Stomach (tissue), 19 donors: ENCODE measurements at places on chromosomes 7 and 10. TPM values are rescaled to one million over a fixed set of nuclear protein-coding genes. Genes with fewer than 3 reads are reported as not detected.

DNA sequence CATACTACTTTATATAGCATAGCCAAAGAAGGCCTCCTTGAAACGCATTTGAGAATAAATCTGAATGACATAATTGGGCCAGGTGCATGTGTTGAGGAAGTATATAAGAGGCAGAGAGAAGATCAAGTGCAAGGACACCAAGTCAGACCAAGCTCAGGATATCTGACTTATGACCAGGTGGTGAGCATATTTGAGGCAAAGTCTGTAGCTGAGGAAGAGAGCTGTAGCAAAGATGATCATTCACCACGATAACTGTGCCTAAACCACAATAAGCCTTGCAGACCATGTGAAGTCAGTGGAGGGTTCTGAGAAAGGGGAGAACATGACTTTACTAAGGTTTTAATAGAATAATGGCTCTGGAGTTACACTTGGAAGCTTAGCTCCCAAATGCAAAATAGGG is 292.3 kb downstream of the SORCS1 start:
- no peak for DNase-seq

- DNase-seq: no peak
Measured at GRCh38 chr10:110413049-110413783, 84.5 kb upstream of the DUSP5 start.

GRCh38 chr7:12737373-12737772 is 49.9 kb downstream of the ARL4A start:
- DNase-seq: no peak

GRCh38 chr7:111413739-111414138 is 148.6 kb downstream of the IMMP2L start:
- DNase-seq: peak; percentile 9

- DNase-seq: no peak
Measured at GRCh38 chr7:155084969-155085368, 14.8 kb downstream of the HTR5A start.

DNA sequence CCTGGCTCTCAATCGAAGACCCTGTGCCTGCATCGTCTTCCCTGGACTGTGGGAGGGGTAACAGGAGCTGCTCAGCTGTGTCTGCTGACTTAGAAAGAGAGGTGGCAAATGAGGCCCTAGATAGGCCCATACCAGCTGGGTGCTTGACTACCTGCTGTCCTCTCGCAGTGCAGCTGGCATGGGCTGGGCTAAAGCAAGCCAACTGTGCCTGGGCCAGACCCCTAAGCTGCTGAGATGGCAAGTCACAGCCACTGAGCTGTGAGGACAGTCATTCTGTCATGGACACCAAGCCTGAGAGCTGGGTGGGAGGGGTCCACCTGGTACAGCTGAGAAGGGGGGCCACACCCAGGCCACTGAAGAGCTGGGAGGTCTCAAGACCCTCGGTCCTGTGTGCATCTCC is 45.8 kb upstream of the AQP1 start:
- no peak for DNase-seq

DNA sequence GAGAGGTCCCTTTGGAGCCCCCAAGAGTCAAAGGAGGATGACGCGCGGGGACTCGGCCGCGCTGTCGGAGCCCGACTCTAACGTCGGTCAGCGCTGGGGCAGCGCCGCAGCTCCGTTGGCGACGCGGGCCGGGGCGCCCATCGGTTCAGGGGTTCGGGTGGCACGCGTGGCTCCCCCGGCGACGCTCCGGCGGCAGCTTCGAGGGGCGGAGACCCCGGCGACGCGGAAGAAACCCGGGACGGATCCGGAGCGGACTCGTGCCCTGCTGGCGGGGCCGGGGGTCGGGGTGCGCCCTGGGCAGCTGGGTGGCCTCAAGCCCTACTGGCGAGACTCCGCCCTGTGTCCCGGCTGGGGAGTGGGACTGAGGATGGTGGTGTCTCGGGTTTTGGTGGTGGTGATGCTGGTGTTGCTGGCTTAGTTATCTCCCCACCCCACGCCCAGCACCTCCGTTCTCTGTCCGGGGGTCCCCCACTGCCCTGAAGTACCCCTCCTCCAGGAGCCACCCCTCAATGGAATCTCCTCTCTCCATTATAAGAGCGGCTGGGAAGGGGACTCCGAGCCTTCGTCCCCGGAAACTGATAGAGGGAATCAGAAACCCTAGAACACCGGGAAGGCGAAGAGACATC is at the start of gene NAT16:
TSS of gene NAT16 (minus strand) at position 164 of the 626 bp plus-strand sequence. CDS start 5,486 bp downstream, outside the sequence.
- no peak for DNase-seq

DNA sequence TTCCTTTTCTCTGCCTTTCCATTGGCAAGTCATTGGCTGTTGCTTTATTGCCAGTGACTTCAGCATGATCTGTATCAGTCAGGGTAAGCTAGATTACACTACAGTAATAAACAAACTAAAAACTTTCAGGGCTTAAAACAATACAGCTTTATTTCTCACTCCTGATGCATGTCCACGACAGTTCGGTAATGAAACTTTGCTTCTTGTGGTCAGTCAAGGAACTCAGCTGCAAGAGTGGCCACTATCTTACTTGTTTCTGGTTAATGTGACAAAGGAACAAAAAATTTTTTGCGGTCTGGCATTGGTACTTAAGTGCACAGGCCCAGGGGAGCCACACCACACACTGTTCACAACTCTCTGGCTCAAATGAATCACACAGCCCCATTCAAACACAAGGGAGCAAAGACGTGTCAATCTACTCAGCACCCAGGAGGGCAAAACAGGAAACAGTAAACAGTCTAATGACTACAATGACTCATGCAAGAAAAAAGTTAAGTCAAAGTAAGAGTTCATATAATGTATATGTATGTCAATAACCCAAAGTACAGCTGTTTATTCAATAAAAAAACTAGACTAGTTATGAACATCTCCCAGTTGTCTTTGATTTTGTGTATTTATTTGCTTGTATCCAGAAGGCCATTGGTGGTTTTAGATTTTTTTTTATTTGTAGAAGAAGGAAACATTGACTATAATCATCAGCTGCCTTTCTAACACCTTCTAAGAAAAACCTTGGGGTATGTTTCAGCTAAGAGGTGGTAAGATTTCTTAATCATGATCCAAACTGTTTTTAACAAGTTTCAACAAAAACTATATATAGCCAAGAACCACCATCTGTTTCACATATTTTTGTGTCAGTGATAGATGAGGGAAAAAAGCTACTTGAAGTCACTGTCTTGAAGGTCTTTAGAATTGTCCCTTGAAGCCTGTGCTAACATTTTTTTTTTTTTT is 134.4 kb upstream of the FAM3C start:
- DNase-seq: peak; percentile 46

DNA sequence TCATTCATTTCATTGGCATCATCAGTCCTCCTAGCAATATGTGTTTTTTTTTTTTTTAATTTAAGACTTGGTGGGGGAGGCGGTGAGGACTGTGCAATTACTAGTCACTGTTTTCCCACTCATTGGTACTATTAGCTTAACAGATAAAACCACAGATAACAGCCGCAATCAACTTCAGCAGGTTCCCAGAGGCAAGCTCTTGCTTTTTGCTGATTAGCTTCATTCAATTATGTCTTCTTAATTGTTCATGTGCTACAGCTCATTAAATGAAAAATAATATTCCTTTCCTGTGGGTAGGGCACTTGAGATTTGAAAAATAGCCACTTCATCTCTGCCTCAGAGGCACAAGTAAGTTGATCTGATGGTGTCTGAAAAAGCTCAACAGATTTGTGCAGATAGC is 215.5 kb downstream of the PCDH15 start:
- DNase-seq: peak; percentile 6

- DNase-seq: peak; percentile 85
Measured at GRCh38 chr10:23158370-23158769, 33.7 kb upstream of the PTF1A start.

DNA sequence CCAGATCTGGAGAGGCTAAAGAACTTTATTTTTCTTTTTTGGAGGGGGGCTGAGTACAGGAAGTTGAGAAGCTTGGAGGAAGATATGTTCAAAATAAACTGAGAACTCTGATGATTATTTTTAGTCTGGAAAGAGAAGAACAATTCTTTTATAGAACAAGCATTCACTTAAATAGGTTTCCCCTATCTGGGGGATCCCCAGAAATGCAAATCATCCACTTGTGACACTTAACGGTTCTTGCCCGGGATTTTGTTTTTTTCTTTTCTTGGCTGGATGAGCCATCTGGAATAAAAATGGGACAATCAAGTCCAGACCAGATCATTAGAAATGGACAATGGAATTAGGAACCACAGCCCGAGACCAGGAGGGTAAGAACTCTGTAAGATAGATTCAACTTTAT is 95.9 kb upstream of the EGR2 start:
- DNase-seq: no peak

- DNase-seq: no peak
Measured at GRCh38 chr10:2342206-2342605, 604.9 kb upstream of the ADARB2 start.

DNA sequence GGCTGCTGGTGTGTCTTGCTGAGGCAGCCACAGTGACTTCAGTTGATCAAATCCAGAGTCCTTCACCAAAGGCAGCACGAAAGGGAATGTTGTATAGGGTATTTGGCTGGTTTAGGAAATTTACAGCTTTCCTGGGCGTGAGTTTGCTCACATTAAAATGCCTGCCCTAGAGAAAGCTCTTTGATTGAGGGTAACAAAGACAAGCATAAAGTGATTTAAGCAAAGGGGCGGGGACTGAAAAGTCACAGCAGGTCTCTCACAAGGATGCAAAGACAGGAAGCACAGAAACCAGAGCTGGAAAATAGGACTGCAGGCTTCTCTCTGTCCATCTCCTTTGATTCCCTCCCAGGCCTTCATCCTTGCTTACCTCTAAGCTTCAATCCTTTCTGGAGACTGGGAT is 139.2 kb downstream of the ELMO1 start:
- DNase-seq: no peak

- peak; percentile 65 for DNase-seq
Measured at GRCh38 chr7:128104108-128104742, 73.0 kb upstream of the LRRC4 start.

DNA sequence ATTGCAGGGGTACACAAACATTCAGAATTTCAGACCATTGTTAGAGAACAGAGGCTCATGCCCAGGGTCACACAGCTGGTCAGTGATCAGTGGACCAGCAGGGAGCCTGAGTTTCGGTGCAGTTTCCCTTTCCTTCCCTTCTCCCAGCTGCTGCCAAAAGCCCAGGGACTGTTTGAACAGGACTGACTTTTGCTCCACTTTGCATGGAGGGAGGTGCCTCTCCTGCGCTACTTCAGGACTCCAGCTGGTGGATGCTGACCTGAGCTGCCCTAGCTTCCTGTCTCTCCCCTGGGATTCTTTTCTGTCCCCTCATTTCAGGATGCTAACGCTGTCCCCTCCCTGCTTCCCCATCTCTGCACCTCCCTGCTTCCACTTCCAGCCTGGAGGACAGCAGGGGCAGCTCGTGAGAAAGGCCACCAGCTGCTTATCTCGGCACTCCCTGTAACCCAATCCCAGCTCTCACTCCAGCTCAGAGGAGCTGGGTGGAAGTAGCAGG is 14.5 kb downstream of the SH2D4B start:
- peak; percentile 83 for DNase-seq

- DNase-seq: no peak
Measured at GRCh38 chr10:50850578-50851230, 34.7 kb downstream of the A1CF start.

- no peak for DNase-seq
Measured at GRCh38 chr10:93075369-93076221, 1.9 kb downstream of the CYP26A1 start.

DNA sequence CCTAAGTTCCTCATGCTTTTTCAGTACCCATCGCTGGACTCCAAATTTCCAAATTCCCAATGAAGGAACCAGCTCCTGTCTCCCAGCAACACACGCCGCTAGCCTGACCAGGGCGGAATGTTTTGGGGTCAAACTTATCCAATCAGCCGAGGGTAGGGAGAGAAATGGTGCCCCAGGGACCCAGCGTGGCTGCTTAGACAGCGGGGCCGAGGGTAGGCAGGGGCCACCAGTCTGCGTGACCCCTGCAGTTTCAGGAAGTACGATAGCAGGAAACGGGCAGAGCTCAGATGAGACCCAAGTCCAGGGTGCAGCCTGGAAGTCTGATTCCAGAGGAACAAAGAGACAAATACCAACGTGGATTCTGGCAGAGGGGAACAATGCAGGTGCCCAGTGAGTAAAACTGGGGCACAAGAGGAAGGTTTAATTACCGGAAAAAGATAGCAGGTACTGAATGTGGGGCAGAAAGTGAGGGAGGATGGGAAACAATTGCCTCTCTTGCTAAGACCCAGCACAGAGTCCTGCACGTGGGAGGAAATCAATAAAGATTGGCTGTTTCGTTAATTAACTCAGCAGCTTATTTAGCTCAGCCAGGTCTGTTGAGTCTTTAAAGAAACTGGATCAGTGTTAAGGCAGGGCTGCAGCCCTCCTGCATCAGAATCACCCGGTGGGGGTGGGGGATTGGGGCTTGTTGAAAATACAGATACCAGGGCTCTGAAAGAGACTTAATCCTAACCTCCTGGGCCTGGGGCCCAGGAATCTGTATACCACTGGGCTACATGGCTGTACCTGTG is 50.4 kb upstream of the NFE2L3 start:
- DNase-seq: peak; percentile 58

- peak; percentile 45 for DNase-seq
Measured at GRCh38 chr10:113463777-113464176, 89.1 kb upstream of the HABP2 start.

GRCh38 chr7:137987968-137988367 is 13.9 kb downstream of the CREB3L2 start:
- no peak for DNase-seq

GRCh38 chr10:62011558-62011957 is 110.1 kb downstream of the ARID5B start:
- peak; percentile 55 for DNase-seq

GRCh38 chr10:60352105-60352504 is 37.6 kb downstream of the ANK3 start:
- DNase-seq: no peak

The SRGN gene
- 11.0 TPM for total RNA-seq

The CTTNBP2 gene
- total RNA-seq: 0.89 TPM

The ASZ1 gene
- total RNA-seq: not detected

The PAPSS2 gene
- 1.3 TPM for total RNA-seq

The SPDYE2B gene
- total RNA-seq: not detected

The GNAT3 gene
- total RNA-seq: not detected

The AQP1 gene
- 38.2 TPM for total RNA-seq

The TFEC gene
- 0.58 TPM for total RNA-seq

The KEL gene
- not detected for total RNA-seq

The NACAD gene
- 0.92 TPM for total RNA-seq

The CPVL gene
- not detected for total RNA-seq

The VAX1 gene
- not detected for total RNA-seq

The RBP4 gene
- 0.72 TPM for total RNA-seq

The MLXIPL gene
- 4.4 TPM for total RNA-seq

The SLC39A12 gene
- not detected for total RNA-seq

The TMEM196 gene
- 0.55 TPM for total RNA-seq

The ASAH2 gene
- 0.29 TPM for total RNA-seq

The CDHR3 gene
- total RNA-seq: 1.2 TPM

The GIMAP2 gene
- total RNA-seq: 5.5 TPM

The IL15RA gene
- total RNA-seq: 63.0 TPM

The RPEL1 gene
- total RNA-seq: not detected

The NPTX2 gene
- 4.8 TPM for total RNA-seq
